ENCODE measurements at places on chromosomes 3 and 15.

DNA sequence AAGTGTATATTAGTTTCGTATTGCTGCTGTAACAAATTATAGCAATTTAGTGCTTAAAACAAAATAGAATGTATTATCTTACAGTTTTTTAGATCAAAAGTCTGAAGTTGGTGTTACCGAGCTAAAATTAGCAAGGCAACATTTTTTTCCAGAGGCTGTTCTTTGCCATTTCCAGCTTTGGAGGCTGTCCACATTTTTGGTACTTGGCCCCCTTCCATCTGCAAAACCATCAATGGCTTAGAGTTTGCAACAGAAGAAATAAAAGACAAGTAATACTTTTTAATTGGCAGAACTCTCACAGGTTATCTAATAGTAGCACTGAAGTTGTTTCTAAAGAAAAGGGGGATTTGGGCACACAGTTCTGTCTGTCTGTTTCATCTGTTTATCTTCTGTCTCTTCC, 1248.5 kb downstream of the ROBO1 start:
- no peak for DNase-seq

GRCh38 chr15:58748852-58749531, 515 bp downstream of the ADAM10 start:
- DNase-seq = no peak

DNA sequence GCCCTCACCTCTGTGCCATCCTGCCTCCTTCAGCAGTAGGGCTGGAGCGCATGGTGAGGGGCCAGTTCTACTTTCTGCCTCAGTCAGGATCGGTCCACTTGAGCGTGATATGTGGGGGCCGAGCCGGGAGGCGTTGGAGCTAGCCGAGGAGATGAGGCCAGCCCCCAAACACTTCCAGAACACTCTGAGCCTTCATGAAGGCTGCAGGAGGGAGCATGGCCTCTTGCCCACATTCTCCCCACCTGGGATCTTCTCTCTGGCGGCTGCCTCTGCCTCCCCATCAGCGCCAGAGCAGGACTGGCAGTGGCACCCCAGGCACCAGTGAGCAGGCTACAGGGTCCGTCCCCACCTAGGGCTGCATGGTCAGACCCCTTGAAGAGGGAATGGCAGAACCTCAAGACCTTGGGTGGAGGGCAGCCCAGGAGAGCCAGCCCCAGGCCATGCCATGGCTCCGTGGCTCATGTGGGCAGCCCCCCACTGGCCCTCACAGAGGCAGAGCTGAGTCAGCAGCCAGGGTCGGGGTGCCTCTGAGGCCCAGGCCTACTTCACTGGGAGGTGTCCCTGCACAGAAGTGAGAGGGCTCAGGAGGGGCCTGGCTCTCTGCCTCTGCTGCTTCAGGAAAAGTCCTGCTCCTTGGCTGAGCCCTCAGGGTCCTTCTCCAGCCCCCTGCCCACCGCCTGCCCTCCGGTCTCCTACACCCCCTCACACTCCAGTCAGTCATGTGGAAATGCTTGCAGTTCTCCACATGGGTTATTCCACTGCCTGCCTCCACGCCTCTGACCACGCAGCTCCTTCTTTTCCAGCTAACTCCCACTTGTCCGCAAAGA, 28.1 kb upstream of the CYP11A1 start:
- no peak for DNase-seq

DNA sequence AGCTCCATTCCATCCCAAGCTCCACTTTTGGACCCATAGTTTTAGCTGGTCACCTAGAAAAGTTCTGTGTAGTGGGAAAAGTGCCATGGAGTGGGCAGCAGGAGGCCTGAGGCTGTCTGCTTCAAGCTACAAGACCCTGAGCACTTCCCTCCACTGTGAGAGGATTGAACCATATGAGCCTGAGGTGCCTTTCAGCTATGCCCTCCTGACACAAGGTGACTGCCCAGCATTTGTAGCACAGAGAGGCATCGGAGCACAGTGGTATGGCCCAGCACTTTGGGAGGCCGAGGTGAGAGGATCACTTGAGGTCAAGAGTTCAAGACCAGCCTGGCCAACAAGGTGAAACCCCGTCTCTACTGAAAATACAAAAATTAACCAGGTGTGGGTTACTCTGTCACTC, 3.9 kb upstream of the KBTBD13 start:
- DNase-seq = no peak

DNA sequence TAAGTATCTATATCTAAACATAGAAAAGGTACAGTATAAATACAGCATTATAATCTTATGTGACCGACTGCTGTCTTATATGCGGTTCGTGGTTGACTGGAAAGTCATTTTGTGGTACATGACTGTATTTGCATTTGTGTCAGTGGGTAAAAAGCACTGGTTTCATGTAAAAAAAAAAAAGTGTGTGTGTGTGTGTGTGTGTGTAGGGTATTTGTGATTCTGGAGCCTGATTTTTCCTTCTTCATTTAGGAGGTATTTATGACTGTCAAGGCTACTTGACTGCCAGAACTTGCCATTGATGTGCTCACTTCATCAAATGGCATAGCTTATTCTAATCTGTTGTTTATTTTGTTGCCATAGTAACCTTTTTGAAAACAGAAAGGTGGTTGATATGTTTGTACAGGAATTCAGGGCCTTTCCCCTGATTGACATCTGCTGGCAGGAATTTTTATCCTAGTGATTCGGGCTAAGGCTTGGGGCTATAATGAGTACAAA, 63.2 kb downstream of the AKAP13 start:
- no peak for DNase-seq

- no peak for DNase-seq
Measured at GRCh38 chr3:183558495-183558894, 3.0 kb upstream of the KLHL6 start.

DNA sequence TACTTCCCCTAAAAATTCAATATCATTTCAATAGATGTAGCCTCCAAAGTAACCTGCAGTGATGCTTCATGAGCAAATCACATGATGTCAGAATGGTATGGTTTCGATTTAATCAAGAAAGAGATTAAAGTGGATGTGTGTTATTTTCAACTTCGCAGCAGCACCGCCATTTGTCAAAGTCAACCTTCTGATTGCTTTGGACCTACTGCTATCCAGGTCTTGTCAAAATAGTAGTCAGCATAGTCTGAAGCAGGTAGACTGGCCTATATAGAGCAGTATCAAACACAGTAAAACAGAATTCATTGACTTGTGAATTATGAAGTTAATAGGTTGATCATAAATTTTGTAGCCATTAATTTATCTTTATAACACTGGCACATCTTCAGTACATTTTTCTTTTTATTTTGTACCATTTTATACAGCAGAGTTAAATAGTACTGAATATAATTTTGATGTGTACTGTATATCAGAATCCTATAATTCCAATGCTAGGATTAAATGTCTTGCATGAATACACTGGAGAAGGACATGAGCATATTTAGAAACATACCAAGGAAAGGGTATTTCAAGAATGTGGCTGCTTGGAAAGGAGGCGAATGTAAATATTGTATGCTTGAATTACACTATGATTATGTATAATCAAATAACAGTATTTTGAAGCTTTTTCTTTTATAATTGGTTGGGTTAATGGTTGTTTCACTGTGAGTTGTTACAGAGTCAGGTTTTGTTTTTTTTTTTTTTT, 79.6 kb downstream of the CDIN1 start:
- peak; percentile 56 for DNase-seq

DNA sequence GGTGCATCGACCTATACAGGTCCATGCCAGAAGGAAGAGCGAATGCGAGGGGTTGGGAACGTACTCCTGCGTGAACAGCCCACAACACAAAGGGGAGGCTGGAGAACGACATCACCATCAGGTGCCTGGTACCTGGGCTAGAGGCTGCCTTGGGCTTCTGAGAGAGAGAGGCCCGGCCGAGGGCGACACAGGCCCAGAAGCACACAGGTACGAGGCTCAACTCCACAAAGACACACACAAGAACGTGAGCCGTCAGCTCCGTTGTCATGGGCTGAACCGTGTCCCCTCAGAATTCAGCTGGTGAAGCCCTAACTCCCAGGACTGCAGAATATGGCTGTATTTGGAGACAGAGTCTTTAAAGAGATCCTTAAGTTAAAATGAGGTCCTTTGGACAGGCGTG, 134.3 kb downstream of the ATP10A start:
- DNase-seq = no peak

- no peak for DNase-seq
Measured at GRCh38 chr3:101072300-101072699, 79.1 kb upstream of the ABI3BP start.

GRCh38 chr3:179116816-179117215, 31.3 kb upstream of the PIK3CA start:
- no peak for DNase-seq

DNA sequence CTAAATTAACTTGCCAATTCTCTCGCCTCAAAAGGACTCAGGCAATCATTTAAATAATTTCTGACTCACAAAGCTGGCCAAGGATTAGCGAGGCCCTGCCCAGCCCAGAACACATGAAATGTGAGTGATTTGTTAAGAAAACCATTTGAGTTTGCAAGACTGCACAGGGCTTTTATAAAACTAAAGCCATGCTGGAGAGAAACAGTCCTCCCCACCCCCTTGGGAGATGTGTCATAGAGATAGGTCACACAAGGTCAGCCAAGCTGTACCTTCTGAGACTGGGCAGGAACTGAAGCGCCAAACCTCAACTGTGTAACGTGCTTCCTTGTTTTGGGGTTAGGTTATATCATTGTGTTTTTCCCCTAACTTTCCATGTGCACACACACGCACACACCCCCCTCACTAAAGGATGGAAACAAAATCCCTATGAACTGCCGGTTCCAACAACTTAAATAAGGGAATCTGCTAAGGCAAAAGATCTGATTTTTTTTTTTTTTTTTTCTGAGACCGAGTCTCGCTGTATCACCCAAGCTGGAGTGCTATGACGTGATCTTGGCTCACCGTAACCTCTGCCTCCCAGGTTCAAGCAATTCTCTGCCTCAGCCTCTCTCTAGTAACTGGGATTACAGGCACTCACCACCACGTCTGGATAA, 8.1 kb downstream of the SPATA12 start:
- DNase-seq = no peak

DNA sequence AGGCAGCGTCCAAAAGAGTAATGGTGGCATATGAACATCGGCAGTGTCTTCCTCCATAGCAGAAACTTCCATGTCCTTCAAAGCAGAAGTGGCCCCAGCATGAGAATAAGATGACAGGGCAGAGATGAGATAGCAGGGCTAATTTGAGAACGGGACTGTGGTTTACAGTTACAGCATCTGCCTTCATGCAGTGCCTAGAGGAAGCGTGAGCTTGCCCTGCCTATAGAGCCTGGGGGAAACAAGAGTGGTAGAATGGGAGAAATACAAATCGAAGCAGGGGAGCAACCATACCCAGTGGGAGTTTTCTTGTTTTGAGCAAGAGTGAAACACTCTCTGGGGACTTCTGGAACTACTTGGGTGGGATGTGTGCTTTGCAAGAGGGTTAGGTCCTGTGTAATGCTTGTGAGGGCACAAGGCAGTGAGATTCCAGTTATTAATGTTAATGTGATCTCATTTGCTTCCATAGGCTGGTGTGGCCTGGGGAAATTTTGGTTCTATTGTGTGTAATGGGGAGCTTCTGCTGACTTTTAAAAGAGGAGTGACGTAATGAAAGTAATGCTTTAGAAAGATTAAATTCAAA, 616.9 kb downstream of the ZIC1 start:
- DNase-seq = no peak

- DNase-seq = no peak
Measured at GRCh38 chr3:40920041-40920440, 279.3 kb upstream of the CTNNB1 start.

- DNase-seq = no peak
Measured at GRCh38 chr15:101198031-101198575, 53.7 kb downstream of the CHSY1 start.

- DNase-seq = no peak
Measured at GRCh38 chr15:22930782-22931484, 49.2 kb downstream of the CYFIP1 start.

- DNase-seq = no peak
Measured at GRCh38 chr3:197300361-197300760, 1.9 kb upstream of the DLG1 start.

DNA sequence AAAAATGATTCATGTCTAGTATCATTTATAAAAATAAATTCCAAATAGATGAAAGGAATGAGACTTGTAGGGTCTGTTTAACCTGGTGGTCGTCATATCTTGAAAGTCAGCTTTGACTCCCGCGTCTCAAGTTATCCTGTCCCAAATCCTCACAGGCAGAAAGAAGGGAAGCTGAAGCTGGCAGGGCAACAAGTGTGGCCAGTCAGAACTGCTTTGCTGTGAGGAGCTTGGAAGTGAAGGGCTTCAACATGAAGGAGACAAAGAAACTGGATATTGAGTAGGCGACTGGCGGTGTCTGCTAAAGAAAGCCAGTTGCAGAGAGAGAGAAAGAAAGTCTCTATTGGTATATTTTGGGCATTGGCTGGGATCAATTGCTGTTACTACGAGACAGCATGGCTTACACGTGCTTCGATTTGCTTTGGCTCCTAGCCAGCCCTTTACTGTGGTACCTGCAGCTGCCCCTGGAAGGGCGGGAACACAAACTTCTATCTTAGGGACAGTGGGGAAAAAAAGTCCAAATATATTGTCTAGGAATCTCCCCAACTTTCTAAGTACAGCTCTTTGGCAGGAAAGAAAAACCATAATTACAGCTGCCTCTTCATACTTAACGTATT, 107.2 kb downstream of the CHST2 start:
- no peak for DNase-seq

DNA sequence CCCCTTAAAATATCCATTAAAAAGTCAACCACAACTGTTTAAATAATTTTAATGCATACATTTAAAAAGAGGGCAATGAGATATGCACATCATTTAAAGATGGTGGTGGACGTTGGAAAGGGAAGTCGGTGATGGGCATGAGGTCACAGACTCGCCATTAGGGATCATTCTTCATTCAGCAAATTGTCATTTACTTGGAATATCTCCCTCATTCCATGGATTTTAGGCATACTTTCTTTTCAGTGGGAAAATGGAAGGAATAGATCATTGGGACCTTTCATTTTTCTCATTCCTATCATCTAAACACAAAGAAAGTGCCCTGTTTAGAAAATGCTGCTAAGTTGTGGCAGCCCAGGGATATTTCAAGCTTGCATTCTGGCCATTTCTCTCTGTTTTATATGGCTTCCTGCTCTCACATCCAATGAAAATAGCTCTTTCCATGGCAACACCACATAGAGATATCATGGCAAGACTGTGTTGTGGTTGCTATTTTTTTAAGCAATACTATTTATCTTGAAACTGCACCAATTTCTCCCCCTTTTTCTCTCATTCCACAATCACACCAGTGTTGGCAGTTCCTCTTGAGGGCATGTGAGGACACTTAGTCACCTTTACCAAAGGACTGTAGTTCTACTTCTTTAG, 40.7 kb upstream of the LMCD1 start:
- DNase-seq = no peak

DNA sequence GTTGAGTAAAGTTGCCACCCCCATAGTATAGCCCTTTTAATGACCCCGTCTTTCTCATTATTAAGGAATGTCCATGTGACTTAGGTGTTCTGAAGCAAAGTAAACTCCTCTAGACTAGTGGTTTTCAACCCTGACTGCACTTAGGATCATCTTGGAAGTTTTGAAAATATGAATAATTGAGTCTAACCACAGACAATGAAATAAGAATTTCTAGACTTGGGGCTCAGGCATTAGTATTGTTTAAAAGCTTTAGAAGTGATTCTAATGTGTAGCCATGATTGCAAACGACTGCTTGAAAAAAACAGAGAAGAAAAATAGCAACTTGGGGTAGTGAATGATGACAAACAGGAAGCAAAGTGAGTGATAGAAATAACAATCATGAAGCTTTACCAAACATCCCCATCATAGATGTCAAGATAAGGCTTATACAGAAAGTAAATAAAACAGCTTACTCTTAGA, 35.0 kb downstream of the ALCAM start:
- DNase-seq = no peak

Data from NCI-H1436 treated with DMSO at 0.1 percent for 48 hours (cell line).